ENCODE measurements at places on chromosomes 5 and 9.

DNA sequence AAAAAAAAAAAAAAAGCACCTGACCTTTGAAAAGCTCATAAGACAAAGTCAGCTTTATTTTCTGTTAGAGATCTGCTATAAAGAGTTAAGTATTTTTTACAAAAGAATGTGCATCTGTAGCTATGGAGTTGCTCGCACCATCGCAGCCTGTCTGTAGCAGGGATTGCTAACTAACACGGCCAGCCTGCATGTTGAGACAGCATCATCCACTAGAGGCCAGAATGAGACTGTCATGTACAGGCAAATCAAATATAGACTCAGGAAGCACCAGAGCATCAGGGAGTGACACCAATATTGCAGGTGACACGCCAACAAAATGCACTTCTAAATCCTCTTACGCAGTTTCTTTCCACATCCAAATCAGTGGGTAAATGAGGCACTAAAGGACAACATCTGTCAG lies 136.3 kb upstream of the RASEF start:
- DNase-seq, result peak; percentile 57

- no peak for DNase-seq
Measured at GRCh38 chr9:37574241-37574721, 1.9 kb downstream of the FBXO10 start.

GRCh38 chr5:131532031-131532640 lies 102.9 kb downstream of the RAPGEF6 start:
- DNase-seq, result no peak

DNA sequence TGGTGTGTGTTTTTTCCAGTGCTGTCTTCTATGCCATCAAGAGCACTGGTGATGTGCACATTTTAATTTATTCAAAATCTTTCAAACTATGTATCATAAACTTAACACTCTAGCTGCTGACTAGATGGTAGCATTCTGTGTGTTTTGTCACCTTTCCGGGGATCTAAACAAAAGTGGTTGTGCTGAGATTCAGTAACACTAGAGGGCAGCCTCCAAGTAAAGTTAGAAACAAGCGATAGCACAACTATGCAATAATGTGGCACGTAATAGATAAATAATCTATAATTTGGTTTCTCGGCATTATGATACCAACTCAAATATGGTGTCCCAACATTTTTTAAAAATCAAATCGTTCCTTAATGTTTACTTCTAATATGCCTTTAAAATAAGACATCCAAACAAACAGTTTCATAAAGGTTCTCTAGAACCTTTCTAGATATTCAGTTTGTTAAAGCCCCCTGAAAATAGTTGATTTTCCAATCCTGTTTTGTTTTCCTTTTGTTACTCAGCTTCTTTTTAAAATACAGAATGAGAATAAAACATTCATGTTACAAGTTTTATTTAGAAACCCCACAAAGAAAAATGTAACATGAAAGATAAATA lies 16.9 kb downstream of the SEMA6A start:
- no peak for DNase-seq

GRCh38 chr9:117073539-117074341 lies 341.1 kb downstream of the ASTN2 start:
- DNase-seq, result no peak

- no peak for DNase-seq
Measured at GRCh38 chr5:133121080-133121479, 69.3 kb downstream of the HSPA4 start.

- DNase-seq, result no peak
Measured at GRCh38 chr9:138060365-138060764, 182.8 kb downstream of the CACNA1B start.

- DNase-seq, result no peak
Measured at GRCh38 chr9:98569491-98569890, 139.2 kb downstream of the GABBR2 start.

All from hematopoietic multipotent progenitor cell (in vitro differentiated cells).